Urinary bladder (tissue), 4 donors: ENCODE measurements at places on chromosomes 3 and 15.

GRCh38 chr15:84910928-84911623 lies 26.6 kb downstream of the SLC28A1 start:
- DNase-seq = no peak

- DNase-seq = no peak
Observed at GRCh38 chr3:15726043-15726442, 71.7 kb downstream of the ANKRD28 start.

- DNase-seq = no peak
Observed at GRCh38 chr3:12193485-12194165, 34.9 kb upstream of the TIMP4 start.

- no peak for DNase-seq
Observed at GRCh38 chr3:187013159-187013716, 82.9 kb downstream of the ST6GAL1 start.

DNA sequence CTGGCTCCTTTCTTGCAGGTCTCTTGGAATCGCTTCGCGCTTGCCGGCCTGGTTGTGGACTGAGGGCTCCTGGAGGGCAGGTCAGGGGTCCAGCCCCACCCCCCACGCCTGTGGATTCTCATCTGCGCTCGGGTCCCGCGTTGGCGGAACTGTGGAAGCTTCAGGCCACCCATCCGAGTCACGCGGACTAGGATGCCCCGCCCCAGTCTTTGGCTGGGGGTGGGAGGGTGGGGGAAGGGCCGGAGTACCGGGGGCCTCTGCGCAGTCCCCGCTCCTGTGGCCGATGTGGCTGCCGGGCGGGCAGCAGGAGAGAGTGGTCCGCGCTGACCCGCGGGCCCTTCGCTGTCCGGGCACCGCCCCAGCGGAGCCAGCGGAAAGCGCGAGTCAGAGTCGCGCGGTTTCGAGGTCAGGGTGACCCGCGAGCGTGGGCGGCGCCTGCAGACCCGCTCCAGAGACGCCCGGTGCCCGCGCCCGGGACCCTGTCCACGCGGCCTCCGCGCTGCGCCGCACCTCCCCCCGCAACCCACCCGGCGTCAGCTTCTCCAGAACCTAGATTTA lies 114.2 kb downstream of the KLF13 start:
- DNase-seq = no peak

- DNase-seq = no peak
Observed at GRCh38 chr15:69585937-69586336, 133.3 kb downstream of the RPLP1 start.

DNA sequence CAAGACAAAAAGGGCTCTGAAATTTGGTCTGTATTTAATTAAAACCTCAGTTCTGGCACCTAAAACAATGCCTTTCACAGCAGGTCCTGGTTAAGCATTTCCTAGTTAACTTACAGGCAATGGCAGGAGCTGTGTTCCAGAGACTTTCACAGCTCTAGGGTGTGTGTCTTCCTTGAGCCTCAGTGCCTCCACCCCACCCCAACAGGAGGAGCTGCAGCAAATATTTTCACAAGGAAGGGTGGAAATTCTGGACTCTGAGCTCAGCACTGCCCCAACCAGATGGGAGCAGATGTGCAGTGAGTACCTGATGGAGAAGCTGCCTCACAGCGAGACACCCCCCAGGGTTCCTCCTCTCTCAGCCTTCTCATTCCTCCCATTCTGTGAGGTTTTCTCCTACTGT lies 106.3 kb upstream of the SPATA12 start:
- DNase-seq = no peak

DNA sequence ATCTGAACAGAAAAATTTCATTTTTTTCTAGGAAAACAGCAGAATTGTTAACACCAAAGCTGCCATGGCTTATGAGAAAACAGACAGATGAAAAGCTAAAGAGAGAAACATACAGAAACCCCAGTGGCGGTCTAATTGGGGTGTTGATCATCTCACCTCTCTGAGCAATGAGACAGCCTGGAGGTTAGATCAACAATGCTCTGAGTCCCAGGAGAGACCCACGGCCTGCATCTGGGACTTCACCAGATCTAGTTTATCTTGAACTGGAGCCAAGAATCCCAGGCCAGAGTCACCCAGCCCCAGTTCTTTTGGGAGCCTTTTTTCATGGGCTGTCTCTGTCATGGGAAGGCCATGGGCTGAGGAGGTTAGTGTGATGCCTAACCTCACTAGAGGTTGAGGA lies 3.5 kb upstream of the GALNT15 start:
- no peak for DNase-seq

DNA sequence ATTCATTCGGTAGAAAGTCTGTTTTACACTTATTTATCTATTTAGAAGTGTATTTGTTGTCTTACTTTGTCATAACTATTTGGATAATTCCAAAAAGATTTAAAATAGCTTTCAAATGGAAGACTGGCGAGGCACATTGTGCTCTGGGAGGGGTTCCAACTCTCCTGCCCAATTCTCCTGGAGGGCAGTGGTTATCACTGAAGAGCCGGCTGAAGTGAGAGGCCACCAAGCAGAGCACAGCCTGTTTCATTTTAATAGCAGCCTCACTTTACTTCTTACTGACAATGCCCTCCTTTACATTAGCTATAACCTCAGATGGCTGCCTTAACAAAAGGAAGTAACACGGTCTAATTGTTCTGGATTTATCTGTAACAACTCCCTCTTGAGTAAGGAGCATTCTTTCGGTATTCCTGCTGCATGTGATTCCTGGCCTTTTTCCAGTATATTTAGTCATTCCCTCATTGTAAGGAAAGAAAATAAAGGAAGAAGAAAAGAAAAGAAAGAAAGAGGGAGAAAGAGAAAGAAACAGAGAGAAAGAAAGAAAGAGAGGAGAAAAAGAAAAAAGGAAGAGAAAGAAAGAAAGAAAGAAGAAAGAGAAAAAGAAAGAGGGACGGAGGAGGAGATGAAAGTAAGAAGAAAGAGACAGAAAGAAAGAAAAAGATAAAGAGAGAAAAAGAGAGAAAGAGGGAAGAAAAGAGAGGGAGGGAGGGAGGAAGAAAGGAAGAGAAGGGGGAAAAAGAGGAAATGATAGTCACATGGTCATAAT lies 339.8 kb upstream of the WNT5A start:
- no peak for DNase-seq

GRCh38 chr3:49775538-49775937 lies 10.8 kb downstream of the IP6K1 start:
- no peak for DNase-seq

GRCh38 chr15:51349156-51349844 lies 7.8 kb downstream of the GLDN start:
- DNase-seq = no peak

DNA sequence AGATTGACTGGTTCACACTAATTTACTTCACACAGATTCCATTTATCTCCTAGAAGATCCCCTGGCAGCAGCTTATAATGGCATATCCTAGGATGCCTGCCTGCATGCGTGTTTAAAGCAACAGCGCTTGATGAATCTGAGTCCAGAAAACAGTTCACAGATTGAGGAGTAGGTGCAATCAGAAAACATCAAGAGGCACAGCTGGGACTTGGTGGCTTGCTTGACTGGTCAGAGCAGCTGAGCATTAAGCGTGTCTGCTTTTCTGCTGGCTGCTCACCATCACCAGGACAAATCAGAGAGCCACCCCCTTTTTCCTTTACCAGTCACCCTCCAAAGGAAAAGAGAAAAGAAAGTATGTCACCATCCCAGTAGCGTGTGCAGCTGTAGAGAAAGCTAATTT lies 223.6 kb downstream of the WDR72 start:
- no peak for DNase-seq

- no peak for DNase-seq
Observed at GRCh38 chr3:117743993-117744392, 1034.4 kb downstream of the TUSC7 start.

GRCh38 chr15:55673287-55673686 lies 69.7 kb downstream of the PRTG start:
- no peak for DNase-seq

GRCh38 chr3:187456250-187456649 lies 88.1 kb downstream of the RTP4 start:
- DNase-seq = peak; percentile 13

DNA sequence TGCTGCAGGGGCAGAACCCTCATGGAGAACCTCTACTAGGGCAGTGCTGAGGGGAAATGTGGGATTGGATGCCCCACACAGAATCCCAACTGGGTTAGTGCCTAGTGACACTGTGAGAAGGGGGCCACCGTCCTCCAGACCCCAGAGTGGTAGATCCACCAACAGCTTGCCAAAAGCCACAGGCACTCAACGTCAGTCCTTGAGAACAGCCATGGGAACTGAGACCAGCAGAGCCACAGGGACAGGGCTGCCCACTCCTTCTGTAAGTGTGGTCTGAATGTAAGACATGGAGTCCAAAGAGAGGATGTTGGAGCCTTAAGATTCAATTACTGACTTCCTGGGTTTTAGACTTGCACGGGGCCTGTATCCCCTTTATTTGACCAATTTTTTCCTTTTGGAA lies 1451.5 kb downstream of the SI start:
- DNase-seq = no peak

DNA sequence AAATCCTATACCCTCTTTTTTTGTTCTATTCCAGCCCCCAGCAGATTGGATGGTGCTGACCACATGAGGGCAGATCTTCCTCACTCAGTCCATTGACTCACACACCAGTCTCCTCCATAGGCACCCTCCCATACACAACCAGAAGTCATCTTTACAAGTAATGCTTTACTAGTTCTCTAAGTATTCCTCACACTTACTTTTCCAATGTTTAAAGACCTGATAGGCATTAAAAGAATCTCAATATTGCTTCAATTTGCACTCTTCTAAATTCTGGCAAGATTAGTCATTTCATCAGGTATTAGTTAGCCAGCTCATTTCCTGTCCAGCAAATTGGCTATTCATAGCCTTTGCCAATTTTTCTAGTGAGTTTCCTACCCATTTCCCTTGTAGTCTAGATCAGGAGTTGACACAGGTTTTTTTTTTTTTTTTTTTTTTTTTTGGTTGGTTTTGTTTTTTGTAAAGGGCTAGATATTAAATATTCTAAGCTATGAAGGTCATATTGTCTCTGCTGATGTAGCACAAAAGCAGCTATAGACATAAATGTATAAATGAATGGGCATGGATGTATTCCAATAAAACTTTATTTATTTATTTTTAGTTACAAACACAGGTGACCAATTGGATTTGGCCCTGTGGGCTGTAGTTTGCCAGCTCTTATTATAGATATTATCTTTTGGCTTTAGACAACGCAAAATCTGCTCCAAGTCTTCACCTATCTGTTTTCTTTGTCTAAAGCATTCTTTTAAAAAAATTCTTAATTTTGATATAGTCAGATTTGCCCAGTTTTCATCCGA lies 76.1 kb downstream of the ABHD5 start:
- DNase-seq = no peak

GRCh38 chr15:93018574-93018973 lies 70.4 kb downstream of the RGMA start:
- no peak for DNase-seq

GRCh38 chr3:149395107-149396089 lies 17.9 kb upstream of the TM4SF1 start:
- no peak for DNase-seq

DNA sequence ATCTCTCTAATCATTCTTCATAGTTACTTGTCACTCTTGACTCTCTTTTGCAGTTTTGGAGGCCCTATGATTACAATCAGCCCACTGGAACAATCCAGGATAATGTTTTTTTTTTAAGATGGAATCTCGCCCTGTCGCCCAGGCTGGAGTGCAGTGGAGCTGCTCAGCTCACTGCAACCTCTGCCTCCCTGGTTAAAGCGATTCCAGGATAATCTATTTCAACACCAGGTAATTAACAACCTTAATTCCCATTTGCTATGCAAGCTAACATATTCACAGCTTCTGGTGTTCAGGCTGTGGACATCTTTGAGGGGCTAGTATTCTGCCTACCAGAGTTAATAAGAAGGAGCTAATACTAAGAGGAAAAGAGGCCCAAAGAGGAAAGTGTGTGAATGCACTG lies 1.1 kb upstream of the BLOC1S6 start:
- DNase-seq = no peak

- DNase-seq = peak; percentile 25
Observed at GRCh38 chr3:196073255-196073753, 8.6 kb downstream of the TFRC start.

GRCh38 chr15:77483425-77484140 lies 62.9 kb downstream of the HMG20A start:
- no peak for DNase-seq
